ENCODE measurements at places on chromosomes 1 and 21.
A peak's percentile ranks its signal among the peaks of the same experiment; 100 is the strongest.

GRCh38 chr1:84020151-84020550 lies 21.2 kb upstream of the TTLL7 start:
- no peak for DNase-seq

GRCh38 chr1:3674100-3675094 lies 22.1 kb downstream of the TP73 start:
- no peak for DNase-seq

DNA sequence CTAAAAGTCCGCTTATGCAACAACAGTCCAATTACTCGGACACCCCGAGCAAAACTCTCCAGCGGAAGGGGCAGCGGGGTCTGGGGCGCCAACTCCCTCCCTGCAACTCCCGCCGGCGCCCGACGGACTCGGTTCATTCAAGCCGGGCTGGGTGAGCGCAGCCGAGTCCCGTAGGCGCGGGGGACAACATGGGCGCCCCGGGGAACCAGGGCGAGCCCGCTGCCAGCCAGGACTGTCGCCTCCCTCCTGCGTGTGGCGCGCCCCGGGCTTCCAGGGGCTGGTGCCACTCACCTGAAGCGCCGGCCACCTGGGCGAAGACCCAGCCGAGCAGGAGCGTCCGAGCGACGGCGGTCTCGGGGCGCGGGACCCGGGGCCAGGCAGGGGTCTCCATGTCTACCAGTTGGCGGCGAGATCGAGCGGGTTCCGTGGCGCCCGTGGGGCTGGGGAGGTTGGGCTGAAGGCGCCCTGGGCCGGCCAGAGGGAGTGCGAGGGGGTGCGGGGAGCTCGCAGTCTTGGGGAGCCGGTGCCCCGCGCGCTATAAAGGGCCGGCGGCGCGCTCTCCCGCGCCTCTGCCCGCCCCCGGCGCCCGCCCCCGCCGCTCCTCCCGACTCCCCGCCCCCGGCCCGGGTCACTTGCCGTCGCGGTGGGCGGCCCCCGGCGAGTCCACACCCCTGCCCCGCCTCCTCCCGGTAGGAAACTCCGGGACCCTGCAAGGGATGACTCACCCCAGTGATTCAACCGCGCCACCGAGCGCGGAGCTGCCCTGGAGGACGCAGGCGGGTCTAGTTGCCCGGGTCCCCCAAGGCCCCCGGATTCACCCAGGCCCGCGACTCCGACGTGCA lies at the start of gene F3:
Gene F3 (minus strand): TSS at position 514 of the 842 bp plus-strand sequence. CDS start 123 bp downstream, at position 391.
- DNase-seq: peak; percentile 97

DNA sequence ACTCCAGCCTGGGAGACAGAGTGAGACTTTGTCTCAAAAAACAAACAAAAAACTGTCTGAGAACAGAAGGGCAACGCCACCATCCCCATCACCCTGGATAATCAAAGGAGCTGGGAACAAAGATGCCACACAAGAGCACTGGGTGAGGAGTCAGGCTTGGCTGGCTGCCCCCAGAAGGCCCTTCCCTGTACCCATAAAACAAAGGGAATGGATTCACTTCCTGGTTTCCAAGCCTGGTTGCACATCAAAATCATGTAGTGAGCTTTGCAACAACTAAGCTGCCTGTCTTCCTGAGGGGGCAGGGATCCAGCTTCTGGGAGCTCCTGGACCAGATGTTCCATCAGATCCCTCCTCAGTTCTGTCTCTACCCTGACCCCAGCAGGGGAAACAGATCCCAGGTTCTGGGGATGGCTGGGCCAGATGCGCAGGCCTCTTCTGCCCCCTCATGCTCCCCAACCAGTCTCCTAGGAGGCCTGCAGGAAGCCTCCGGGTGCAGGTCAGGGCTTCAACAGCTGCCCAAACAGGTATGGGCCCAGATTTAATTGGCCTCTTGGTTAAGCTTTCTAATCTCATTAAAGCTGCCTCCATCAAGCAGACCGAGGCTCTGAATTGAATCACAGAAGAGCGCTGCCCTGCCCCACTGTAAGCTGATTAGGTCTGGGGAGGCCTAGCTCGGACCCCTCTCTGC lies 97.8 kb downstream of the MRPL37 start:
- DNase-seq: no peak

DNA sequence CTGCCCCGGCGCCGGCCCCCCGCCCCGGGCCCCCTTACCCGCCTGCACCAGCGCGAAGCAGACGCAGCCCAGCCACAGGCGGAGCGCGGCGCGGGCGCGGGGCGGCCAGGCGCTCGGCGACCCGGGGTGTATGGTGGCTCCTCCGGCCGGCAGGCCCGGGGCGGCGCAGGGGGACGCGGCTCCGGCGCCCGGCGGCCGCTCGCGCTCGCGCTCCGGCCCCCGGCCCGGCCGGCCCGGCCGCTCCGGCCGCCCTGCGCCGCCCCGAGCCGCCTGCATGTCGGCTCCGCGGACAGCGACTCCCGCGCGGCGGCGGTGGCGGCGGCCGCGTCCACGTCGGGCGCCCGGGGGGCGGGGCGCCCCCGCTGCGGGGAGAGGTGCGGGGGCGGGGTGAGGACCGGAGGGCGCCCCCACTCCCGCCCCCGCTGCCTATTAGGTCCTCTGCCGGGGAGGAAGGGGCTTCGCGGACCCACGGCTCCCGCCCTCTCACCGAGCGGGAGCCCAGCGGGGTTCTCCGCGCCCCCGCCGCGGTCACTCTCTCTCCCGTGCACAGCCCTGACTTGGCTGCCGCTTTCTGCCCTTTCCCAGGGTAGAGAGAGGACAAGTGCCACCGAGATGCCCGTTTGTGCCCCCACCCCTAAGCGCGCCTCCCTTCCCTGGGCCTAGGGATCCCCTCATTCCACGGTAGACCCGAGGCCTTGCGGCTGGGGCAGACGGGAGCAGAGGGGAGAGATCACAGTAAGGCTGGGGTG lies at the start of gene FNDC5:
Gene FNDC5 (minus strand): TSS at position 298 of the 749 bp plus-strand sequence.
- no peak for DNase-seq

GRCh38 chr1:7995437-7995836 lies 30.7 kb downstream of the ERRFI1 start:
- no peak for DNase-seq

GRCh38 chr1:222928212-222928611 lies 113.4 kb downstream of the DISP1 start:
- peak; percentile 69 for DNase-seq

- DNase-seq: no peak
These were observed 953 bp upstream of the KPRP start for GRCh38 chr1:152756872-152757271.

- no peak for DNase-seq
These were observed 470 bp downstream of the PTAFR start for GRCh38 chr1:28175955-28176485.
